Activated T-helper 17 cell treated with anti-CD3 and anti-CD28 coated beads, Interleukin-2, amount 50 U/mL, for 72 hours (primary cell): ENCODE measurements at places on chromosomes 11 and 22. TPM values are rescaled to one million over a fixed set of nuclear protein-coding genes. Genes with fewer than 3 reads are reported as not detected.

The OR51B4 gene
- total RNA-seq, result not detected

The NCAM1 gene
- not detected for total RNA-seq

The IL18 gene
- not detected for total RNA-seq

The GALR3 gene
- total RNA-seq, result not detected

GRCh38 chr11:65425105-65425970 lies 2.7 kb downstream of the NEAT1 start:
- ATAC-seq, result peak; percentile 27

DNA sequence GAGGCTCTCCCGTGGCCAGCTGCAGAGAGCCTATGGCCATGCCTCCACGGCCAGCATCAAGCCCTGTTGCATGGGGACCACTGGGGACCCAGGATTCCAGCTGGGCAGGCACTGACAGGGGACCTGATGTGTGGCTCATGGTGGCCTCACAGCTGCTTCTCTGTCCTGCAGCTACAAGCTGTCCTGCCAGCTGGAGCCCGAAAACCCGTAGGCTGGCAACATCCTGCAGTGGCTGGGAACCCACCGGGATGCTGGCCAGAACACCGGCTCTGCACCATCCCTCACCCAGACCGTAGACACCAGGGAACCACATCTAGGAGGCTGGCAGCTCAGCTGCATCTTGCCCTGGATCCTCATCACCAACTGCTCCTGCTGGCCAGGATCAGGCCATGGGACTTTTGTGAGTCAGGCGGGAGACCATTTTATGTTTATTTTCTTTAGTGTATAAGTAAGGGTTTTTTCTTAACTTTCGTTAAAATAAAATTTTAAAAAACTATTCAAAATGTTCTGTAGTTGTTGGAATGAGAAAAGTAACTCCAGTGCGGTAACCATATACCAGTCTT lies 7.9 kb downstream of the RGL4 start:
- no peak for ATAC-seq

- ATAC-seq, result no peak
Measured at GRCh38 chr11:120807414-120808150, 216.3 kb upstream of the TBCEL start.

- ATAC-seq, result no peak
Measured at GRCh38 chr11:1377231-1377780, 12.4 kb upstream of the BRSK2 start.

GRCh38 chr11:127074151-127074761 lies 73.7 kb upstream of the KIRREL3 start:
- peak; percentile 42 for ATAC-seq

DNA sequence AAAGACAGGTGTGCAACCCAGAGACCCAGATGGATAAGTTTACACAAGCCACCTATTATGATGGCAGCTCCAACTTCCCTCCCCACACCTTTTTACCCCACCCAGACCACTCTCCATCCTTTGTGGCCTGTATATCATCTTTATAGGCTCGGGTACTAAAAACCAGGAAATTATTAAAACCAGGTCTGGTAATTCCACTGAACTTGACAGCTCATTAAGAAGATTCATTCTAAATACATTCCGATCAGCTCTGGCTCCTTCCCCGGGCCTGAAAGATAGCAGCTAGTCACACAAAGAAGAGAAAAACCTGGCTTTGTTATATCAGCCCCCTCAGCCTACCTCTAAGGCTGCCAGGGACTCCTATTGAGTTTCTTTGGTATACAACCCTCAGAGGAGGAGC lies 67.9 kb upstream of the API5 start:
- ATAC-seq, result no peak

- ATAC-seq, result no peak
Measured at GRCh38 chr11:93476796-93477195, 66.4 kb downstream of the SMCO4 start.

DNA sequence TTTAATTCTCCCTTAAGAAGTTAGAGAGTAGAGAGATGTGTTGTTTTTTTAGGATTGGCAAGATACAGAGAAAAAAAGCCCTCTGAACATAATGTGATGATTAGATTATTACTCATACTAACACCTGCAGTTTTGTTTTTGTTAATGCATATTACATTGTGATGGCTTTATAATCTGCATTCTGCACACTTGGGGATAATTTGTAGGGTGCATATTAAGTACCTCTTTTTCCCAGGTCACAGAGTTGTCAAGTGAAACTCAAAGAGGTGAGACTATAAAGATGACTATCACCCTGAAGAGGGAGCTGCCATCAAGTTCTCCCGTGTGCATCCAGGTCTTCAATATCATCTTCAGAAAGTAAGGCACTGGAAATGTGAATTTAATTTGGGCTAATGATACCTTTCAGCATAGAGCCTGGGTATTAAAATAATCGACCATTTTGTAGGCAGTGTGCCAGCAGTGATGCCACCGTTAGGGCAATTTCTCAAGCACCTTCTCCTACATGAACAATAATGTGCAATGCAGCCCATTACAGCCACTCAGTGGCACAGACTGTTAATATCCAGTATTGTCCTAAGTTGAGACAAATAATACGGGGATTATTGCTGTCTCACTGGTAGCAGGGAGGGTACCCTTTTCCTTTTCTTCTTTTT lies 16.2 kb downstream of the PIWIL4 start:
- ATAC-seq, result no peak

DNA sequence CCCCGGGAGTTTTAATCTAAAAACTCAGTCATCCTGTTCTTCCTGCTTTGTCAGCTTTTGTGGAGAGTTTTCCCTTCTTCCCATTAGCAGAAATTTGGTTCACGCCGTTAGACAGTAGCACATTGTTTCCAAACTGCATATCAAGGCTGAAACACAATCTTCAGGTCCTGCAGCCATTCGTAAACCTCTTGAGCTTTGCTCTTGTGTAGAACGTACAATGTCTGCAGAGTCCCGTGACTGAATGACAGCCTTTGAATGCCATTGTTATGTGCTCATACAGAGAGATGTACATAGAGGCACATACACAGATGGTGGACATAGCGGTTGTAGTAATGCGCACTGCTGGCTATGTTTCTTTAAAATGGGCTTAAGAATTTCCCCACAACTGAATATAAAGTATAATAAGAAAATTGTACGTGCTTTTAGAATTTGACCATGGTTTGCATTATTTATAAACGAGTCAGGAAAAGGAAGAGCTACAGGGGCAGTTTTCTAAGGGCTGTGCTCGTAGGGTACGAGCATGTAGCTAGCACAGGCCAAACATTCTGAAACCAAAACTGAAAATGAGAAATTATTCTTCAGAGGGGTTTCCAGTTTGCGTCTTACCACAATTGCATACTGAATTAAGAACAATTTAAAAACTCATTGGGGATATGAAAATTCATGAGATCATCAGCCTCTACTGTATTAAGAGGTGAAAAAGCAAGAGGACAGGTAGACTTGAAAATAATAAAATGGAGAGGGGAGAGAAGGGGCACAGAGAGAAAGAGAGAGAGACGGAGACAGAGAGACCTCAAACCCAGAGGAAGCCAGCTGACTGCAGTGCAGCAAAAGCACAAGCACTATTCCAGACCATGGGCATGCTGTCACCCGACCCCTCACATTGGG lies 310.1 kb downstream of the CADM1 start:
- ATAC-seq, result peak; percentile 77

GRCh38 chr11:108037636-108038035 lies 28.9 kb downstream of the CUL5 start:
- no peak for ATAC-seq

DNA sequence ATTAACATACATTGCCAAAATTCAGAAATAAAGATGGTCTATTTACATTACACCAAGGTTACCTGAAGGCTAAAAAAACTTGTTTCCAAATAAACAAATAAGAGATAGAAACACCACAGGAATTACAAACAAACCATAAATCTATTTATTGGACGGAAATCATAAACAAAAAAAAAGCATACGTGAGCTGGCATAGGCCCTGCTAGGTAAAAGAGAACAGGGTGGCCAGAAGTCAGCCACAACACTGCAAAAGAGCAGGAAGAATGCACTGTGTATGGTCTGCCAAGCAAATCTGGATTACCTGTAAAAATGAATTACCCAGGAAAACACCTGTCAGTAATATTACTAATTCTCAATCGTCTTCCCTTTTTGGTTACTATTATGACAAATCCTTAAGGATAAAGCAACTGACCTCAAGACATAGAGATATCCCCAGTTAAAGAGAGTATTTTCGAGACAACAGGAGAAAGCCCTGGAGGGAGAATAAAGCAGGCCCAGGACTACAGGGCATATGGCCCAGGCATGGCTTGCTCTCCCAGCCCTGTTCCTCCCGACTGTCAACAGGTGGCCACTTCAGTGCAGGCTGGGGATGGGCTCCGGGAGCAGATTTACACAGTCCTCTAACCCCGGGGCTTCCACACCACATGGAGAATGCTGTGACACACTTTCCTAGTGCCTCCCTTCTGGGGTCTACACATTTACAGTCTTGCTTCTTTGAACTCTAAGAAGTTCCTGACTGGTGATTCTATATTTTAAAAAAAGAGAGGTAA lies 18.0 kb downstream of the PPP2R1B start:
- no peak for ATAC-seq

GRCh38 chr11:64799623-64800302 lies 3.3 kb downstream of the MAP4K2 start:
- ATAC-seq, result no peak

GRCh38 chr11:43681401-43681942 lies 934 bp downstream of the HSD17B12 start:
- ATAC-seq, result no peak

- no peak for ATAC-seq
Measured at GRCh38 chr11:73106347-73106746, 35.8 kb downstream of the FCHSD2 start.

DNA sequence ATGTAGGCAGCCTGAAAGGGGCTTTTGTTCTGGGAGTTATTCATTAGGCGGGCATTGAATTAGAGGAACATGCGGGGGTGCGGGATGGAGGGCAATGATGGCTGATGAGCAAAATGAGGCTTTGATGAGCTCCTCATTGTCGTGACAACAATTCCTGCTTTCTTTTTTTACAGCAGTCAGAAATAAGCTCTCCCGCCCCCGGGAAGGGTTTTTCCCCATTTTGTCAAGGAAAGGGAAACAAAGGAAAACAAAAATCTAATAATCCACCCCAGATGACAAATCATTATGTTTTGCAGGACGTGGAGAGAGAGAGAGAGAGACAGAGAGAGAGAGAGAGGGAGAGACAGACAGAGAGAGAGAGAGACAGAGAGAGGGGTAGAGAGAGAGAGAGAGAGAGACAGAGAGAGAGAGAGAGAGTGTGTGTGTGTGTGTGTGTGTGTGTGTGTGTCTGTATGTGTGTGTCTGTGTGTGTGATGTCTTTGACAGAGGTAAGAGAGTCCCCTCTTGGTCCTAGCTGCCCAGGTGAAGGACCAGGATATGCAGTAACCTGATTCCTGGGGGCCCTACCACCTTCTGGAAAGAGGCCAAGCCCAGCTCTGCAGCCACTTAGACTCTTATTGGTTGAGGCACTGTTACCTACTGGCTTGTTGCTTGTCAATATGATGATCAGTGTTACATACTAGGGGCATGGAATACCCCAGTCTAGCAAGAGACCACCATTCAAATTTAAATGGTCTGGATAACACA lies 46.7 kb upstream of the PARVA start:
- ATAC-seq, result no peak

DNA sequence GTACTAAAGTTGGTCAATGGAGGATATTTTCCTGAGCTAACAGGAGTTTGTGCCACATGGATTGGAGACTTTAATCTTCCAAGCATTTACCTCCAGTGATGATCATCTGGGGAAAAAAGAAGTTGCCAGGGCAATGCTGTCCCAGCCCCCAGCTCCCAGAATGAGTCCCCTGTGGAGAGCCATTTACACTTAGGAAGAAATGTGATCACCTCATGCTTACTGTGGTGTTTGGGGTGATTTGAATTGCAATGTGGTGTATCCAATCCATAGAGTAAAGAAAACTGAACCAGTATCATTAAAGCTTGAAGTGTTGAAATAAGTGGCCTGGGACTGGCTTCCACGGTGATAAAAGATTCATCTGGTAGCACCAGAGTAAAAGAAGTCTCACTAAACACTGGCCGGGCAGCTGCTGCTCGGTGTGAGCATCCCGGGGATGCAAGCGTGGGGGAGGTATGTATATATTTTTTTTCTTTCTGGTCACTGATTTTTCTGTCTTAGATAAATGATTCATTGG lies 117.2 kb upstream of the NTM start:
- no peak for ATAC-seq

- ATAC-seq, result no peak
Measured at GRCh38 chr11:9568161-9568853, 5.2 kb upstream of the WEE1 start.

DNA sequence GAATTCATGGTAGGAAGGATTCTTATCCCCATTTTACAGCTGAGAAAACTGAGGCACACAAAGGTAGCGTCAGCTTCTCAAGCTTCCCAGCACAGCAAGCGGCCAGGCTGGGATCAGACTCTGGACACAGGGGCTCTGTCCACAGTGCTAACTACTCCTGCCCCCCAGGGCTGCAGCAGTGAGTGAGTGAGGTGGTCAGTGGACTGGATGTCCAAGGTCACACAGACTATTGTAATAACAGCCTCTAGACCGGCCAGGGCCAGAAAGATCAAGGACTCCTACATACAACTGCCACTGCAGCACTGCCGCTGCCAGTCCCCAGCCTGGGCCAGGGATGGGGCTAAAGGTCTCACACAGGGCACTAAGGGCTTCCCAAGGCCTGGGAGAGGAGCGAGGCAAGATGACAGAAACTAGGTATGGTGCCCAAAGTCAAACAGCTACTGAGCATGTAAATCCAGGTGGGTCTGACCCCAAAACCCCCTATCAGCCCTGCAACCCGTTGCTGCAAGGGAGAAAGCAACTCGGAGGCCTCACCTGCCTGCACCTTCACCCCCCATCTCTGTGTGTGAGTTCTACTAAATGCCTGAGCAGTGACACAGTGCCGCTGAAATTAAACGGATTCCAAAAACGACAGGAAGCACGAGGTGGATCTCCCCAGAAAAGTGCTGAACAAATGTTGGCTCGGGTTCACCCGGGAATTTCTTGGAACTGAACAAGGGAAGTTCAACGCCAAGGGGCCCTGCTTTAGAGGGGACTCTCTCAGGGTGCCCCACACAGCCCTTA lies 161.8 kb upstream of the GRK3 start:
- ATAC-seq, result no peak

- ATAC-seq, result no peak
Measured at GRCh38 chr11:1988667-1989317, 8.8 kb downstream of the H19 start.

GRCh38 chr22:47517062-47517461 lies 754.6 kb downstream of the TBC1D22A start:
- no peak for ATAC-seq

GRCh38 chr11:121321614-121322243 lies 29.2 kb downstream of the SC5D start:
- ATAC-seq, result peak; percentile 87
